ENCODE measurements at places on chromosomes 4 and X.
A peak's percentile ranks its signal among the peaks of the same experiment; 100 is the strongest.

DNA sequence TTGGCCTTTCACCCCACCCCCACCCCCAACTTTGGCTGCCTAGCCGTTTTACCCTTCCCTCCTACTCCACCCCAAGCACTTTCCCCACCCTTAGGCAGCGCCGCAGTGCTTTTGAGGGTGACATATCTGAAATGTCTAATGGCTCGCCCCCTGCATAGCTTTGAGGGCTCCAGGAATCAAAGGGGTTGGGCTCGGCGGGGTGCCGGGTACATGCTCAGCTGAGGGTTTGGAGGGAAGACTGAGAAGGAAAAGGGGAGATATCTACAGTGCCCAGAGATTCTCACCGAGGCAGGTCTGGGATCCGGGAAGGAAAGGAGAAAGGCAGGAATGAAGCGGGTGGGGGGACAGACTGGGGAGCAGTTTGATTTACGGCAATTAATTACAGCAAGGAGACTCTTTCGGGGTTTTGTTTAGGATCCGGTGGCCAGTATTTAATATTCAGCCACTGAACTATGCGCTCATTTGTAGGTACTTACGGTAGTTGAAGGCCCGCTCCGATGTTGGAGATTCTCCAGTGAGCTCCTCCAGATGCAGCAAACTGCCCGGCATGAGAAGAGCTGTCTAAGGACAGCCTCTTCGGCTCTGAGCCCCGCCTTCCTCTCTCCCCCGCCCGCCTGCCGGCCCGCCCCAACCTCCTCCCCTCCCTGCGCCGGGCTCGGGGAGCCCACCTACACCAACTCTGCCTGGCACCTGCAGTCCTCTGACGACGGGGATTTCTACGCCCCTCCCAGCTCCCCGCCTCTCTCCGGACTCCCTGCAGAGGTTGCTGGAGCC, at the start of gene IGSF1:
Gene IGSF1 (minus strand): TSS at position 569 of the 774 bp plus-strand sequence. CDS start 2,632 bp downstream, outside the sequence.
- no peak within 1 kb of the TSS for H3K27ac ChIP-seq
- peak within 1 kb of the TSS; percentile 77 for H3K4me3 ChIP-seq
- peak; percentile 53 for DNase-seq
- H3K27me3 ChIP-seq, result no peaks in the 10 kb centered on the region
- no peaks in the 10 kb centered on the region for H3K36me3 ChIP-seq

GRCh38 chr4:87179751-87180150, 40.7 kb downstream of the KLHL8 start:
- DNase-seq, result no peak
- no peak overlapping the region for H3K4me3 ChIP-seq
- peaks cover 15% of the 10 kb centered on the region for H3K36me3 ChIP-seq
- H3K27ac ChIP-seq, result no peak overlapping the region
- H3K4me1 ChIP-seq, result no peaks in the 10 kb centered on the region

GRCh38 chr4:186067757-186068385, 1.1 kb upstream of the TLR3 start:
- H3K27me3 ChIP-seq, result no peaks in the 10 kb centered on the region
- peaks cover 19% of the 10 kb centered on the region for H3K4me1 ChIP-seq
- H3K27ac ChIP-seq, result no peak overlapping the region
- no peak overlapping the region for H3K4me3 ChIP-seq

DNA sequence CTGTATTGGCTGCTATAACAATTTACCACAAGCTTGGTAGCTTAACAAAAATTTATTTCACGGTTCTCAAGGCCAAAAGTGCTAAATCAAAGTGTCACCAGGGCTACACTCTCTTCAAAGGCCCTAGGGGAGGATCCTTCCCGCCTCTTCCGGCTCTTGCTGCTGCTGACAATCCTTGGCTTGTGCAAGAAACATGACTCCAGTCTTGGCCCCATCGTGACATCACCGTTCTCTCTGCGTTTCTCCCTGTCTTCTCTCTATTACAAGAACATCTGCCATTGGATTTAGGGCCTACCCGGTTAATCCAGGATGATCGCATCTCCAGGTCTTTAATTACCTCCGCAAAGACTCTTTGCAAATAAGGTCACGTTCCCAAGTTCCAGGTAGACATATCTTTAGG, 10.4 kb upstream of the CLCN4 start:
- H3K27me3 ChIP-seq, result no peaks in the 10 kb centered on the region
- DNase-seq, result no peak
- no peaks in the 10 kb centered on the region for H3K4me1 ChIP-seq

GRCh38 chr4:147396105-147396504, 84.8 kb upstream of the EDNRA start:
- peaks cover 23% of the 10 kb centered on the region for H3K36me3 ChIP-seq
- peaks cover 6% of the 10 kb centered on the region for H3K4me1 ChIP-seq
- H3K27ac ChIP-seq, result no peak overlapping the region
- DNase-seq, result no peak

DNA sequence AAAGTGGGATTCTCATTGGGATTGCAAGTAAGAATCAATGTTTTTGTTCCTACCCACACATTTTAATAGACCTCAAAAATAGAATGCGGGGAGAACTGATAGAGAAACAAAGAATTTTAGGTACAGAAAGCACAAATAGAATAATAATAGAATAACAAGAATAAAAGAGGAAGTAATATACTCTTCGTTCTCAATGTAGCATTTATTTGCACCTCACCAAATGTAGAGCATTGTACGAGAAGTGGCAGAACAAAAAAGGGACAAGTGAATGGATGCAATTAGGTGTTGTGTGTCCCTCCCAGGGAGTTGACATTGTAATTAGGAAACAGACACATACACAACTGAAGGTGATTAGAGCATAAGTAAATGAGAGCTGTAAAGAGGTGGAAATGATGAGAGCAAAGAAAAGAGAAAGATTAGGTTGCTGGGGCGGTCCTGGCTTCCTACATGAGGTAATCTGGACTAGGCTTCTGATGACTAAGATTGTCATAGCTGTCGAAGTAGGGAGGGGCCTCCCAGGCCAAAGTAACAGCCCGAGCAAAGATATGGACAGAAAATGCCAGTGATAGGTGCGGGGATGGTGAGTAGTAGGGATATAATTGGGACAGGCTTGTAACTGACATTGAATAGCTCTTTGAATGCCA, 10.4 kb downstream of the RAB9A start:
- no peaks in the 10 kb centered on the region for H3K27me3 ChIP-seq
- H3K36me3 ChIP-seq, result peaks cover 4% of the 10 kb centered on the region
- no peak overlapping the region for H3K4me3 ChIP-seq
- H3K4me1 ChIP-seq, result peaks cover 24% of the 10 kb centered on the region
- no peak overlapping the region for H3K27ac ChIP-seq

DNA sequence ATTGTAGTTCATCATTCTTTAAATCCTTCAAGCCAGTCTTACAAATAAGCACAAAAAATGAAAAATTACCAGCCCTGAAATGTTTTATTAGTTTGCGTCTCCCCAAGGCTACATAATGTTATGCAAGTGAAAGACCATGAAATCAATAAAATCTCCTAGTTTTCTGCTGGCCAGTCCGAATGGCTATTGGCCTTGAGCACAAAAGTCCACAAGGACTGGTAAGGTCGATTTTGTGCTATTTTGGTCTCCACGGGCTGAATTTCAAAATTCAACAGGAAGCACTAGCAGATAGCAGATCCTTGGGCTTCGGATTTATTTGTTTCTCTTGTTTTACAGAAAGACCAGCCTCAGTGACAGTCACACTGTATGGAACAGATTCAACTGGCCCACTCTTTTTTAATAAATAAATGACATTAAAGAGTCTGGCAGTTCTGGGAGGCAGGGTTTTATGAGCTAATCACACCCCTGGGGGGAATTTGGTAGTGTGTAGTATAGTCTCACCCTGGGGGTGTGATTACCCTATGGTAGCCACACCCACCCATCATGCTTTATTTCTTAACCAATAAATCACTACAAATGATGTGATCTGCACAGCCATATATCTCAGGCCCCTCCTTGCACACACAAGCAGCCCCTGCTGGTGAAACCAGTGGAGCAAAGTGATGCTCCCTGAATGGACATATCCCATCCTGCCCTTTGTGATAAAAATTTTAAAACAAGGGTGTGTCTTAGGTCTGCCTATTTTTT, 51.1 kb upstream of the TMEM33 start:
- H3K27me3 ChIP-seq, result peaks cover 71% of the 10 kb centered on the region
- DNase-seq, result no peak
- peaks cover 18% of the 10 kb centered on the region for H3K4me1 ChIP-seq
- no peak overlapping the region for H3K4me3 ChIP-seq
- H3K27ac ChIP-seq, result no peak overlapping the region

DNA sequence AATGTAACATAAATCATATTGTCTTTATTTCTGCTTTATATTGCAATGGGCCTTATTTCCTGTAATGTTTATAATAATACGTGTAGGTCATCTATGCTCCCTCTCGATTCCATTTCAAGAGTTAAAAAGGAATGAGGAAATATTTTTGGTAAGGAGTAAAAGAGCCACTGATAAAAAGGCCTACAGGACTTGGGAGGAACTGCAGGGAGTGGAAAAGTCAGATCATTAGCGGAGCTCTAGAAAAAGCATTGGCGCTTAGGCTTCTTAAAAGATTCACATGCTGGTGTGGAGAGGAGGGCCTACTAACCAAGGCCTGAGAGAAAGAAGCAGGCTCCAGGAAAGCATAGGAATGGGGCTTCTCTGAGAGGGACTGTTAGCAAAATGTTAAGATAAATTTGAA, 82.9 kb upstream of the PNPLA4 start:
- no peak overlapping the region for H3K27ac ChIP-seq
- no peaks in the 10 kb centered on the region for H3K36me3 ChIP-seq
- peaks cover 2% of the 10 kb centered on the region for H3K4me1 ChIP-seq

GRCh38 chr4:106369456-106370060, 980 bp upstream of the GIMD1 start:
- H3K27ac ChIP-seq, result no peak overlapping the region
- peaks cover 12% of the 10 kb centered on the region for H3K4me1 ChIP-seq
- peak overlapping the region; percentile 7 for H3K4me3 ChIP-seq
- no peaks in the 10 kb centered on the region for H3K36me3 ChIP-seq

- H3K36me3 ChIP-seq, result no peaks in the 10 kb centered on the region
- H3K27ac ChIP-seq, result no peak overlapping the region
- H3K27me3 ChIP-seq, result no peaks in the 10 kb centered on the region
- DNase-seq, result no peak
These were observed 4.5 kb downstream of the DTHD1 start for GRCh38 chr4:36285784-36286480.

GRCh38 chrX:34426334-34426733, 230.8 kb downstream of the TMEM47 start:
- no peaks in the 10 kb centered on the region for H3K36me3 ChIP-seq
- H3K27me3 ChIP-seq, result peaks cover 1% of the 10 kb centered on the region
- no peak overlapping the region for H3K4me3 ChIP-seq
- H3K4me1 ChIP-seq, result no peaks in the 10 kb centered on the region
- DNase-seq, result no peak

DNA sequence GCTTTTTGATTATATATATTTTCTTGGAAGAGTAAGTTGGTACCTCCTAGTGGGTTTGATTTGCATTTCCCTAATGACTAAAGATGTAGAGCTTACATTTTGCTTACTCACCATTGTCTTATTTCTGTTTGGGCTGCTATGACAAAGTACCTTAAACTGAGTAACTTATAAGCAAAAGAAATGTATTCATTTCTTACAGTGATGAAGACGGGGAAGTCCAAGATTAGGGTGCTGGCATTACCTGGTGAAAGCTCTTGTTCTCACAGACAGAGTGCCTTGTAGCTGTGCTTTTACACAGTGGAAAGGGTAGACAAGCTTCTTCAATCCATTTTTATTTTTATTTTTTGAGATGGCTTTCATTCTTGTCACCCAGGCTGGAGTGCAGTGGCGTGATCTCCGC, 229.2 kb upstream of the AGA start:
- no peaks in the 10 kb centered on the region for H3K27me3 ChIP-seq
- H3K4me3 ChIP-seq, result no peak overlapping the region
- H3K36me3 ChIP-seq, result no peaks in the 10 kb centered on the region
- H3K4me1 ChIP-seq, result no peaks in the 10 kb centered on the region
- DNase-seq, result no peak

DNA sequence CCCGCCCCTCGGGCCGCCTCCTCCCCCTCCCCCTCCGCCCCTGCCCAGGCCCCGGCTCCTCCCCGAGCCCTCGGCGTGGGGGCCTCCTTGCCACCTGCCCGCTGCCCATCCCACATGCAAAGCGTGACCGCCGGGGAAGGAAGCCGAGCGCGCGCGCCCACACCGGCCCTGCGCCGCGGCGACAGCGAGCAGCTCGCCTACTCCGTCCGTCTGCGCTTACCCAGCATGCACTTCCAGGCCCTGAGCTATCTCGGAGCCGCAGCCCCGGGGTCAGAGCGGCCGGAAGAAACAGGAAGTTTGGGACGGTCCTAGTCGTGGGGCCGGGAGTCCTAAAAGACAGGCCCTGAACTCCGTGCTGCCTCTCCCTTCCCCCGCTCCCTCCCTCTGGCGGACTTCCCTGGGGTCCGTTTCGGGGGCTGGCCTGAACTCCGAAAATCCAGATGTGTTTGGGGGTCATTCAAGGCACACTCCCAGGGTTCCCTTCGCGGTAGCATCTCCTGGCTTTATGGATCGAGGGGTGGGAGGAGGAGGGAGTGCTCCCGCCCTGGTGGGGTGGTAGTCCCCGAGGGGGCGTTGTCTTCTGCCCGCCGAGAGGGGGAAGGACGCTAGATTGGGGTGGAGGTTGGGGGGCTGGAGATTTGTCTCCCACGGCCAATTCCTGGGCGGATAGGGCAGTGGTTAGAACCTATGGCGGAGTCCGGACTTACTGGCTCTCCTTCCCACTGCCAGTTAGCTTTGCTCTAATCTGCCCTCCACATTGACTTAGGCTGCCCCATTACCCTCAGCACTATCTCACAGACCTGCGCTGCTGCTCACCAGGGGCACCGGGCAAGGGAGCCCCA, 25.0 kb upstream of the BCORL1 start:
- no peaks in the 10 kb centered on the region for H3K36me3 ChIP-seq
- no peak overlapping the region for H3K27ac ChIP-seq
- H3K4me1 ChIP-seq, result peaks cover 15% of the 10 kb centered on the region
- DNase-seq, result no peak

DNA sequence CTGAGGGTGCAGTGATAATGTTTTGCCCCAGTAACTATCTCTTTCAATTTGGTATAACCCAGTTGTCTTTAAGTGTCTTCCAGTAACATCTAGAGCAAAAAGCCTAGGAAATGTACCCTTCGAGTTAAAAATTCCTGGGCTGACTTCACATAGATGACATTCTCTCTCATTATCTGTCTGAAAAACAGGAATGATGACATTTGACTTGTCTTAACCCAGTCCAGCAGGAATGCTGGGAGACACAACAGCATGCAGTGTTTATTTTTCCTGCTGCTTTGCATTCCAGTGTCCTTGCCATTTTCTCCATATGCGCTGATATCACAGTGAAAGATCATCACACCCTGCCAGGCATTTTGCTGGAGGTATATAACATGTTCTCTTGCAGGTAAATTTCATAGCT, 130.0 kb downstream of the SOWAHB start:
- no peak for DNase-seq
- H3K4me1 ChIP-seq, result peaks cover 31% of the 10 kb centered on the region
- no peak overlapping the region for H3K4me3 ChIP-seq
- no peaks in the 10 kb centered on the region for H3K27me3 ChIP-seq
- peak overlapping the region; percentile 87 for H3K27ac ChIP-seq

GRCh38 chrX:13007519-13008188, 32.7 kb downstream of the TMSB4X start:
- no peak for DNase-seq
- no peaks in the 10 kb centered on the region for H3K27me3 ChIP-seq
- H3K36me3 ChIP-seq, result no peaks in the 10 kb centered on the region
- peaks cover 17% of the 10 kb centered on the region for H3K4me1 ChIP-seq
- H3K27ac ChIP-seq, result no peak overlapping the region

- no peaks in the 10 kb centered on the region for H3K27me3 ChIP-seq
- H3K36me3 ChIP-seq, result no peaks in the 10 kb centered on the region
- no peak overlapping the region for H3K4me3 ChIP-seq
- H3K27ac ChIP-seq, result no peak overlapping the region
- no peak for DNase-seq
These were observed 182.1 kb upstream of the CLNK start for GRCh38 chr4:10866666-10867065.

GRCh38 chrX:1108501-1109445, 103.7 kb downstream of the CRLF2 start:
- no peak overlapping the region for H3K27ac ChIP-seq
- no peaks in the 10 kb centered on the region for H3K36me3 ChIP-seq
- peaks cover 85% of the 10 kb centered on the region for H3K27me3 ChIP-seq
- no peak for DNase-seq
